Activated CD8-positive, alpha-beta memory T cell treated with anti-CD3 and anti-CD28 coated beads for 1 hour (primary cell): ENCODE measurements at places on chromosomes 7 and 10.

DNA sequence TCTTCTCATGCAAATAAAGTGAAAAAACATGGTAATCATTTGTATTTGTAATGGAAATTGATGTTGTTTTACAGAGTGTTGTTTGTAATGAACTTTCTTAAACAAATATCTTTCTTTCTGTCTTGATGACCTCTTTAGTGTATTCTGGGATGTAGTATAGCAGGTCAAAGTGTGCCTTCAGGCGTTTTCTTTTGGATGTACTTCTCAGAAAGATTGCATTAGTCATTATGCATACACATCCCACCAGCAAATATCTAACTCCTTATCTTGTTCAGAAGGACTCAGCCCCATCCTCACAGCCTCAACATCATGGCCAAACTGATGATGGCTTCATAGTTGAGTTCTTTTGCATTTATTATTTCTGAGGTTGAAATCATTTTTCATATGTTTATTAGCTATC lies 124.7 kb downstream of the LRRC18 start:
- no peak for DNase-seq

- DNase-seq, result no peak
These were observed 6.2 kb upstream of the STARD3NL start for GRCh38 chr7:38171623-38172391.

DNA sequence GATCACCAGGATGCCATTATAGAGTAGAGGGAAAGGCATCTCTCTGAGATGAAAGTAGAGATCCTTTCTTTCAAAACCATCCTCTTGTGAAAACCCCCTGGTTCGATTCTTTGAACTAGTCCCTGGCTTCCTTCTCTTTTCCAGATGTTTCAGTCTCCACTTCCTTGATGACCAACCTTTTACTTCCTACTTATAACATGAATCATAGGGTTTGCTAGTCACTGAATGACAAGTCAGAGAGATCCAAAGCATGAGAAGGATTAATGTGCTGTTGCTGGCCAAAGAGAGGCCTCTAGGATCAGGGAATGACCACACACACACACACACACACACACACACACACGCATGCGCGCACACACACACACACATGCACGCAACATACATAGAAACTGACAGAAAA lies 161.1 kb upstream of the FRMD4A start:
- DNase-seq, result no peak

DNA sequence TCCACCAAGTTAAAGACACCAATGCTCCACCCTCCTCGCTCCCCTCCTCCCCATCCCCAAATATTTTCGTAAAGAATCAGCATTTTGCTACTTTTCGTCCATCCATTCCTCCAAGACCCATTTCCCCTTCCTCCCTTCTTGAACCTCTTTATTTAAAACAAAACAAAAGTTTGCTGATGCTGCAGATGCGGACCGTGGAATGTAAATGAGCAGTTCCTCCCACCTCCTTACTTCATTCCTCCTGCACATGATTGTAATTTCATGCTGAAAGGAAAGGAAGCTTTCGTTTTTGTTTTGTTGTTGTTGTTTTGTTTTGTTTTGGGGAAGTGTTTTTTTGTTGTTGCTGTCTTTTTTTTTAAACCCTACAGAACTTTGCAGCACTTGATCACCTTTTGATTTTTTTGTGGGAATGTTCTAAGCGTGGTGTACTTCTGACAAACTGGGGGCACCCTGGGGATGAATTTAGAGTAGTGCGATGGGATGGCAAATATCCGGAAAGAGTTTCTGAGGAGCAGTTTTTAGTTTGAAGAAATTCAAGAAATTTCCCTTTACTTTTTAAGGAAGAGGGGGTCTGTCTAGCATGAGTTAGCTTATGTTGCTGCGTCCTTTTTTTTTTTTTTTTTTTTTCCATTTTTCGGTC lies 177.3 kb downstream of the TCF7L2 start:
- DNase-seq, result no peak

DNA sequence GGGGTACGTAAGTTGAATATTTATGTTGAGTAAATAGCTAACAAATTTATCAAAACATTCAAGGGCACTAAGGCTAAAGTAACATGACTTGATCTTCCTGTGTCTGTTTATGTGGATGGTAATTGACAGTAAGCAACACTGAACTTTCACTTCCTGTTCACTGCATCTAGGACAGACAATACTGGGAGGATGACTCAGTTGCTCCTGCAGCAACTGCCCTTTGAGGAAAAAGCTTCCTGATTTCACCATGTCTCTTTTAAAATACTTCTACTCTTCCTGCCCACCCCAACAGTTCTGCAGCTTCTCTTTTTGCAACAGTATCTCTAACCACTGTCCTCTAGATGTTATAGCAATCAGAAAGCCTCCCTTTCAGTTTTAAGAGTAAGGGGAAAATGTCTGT lies 76.6 kb upstream of the HGF start:
- DNase-seq, result no peak

DNA sequence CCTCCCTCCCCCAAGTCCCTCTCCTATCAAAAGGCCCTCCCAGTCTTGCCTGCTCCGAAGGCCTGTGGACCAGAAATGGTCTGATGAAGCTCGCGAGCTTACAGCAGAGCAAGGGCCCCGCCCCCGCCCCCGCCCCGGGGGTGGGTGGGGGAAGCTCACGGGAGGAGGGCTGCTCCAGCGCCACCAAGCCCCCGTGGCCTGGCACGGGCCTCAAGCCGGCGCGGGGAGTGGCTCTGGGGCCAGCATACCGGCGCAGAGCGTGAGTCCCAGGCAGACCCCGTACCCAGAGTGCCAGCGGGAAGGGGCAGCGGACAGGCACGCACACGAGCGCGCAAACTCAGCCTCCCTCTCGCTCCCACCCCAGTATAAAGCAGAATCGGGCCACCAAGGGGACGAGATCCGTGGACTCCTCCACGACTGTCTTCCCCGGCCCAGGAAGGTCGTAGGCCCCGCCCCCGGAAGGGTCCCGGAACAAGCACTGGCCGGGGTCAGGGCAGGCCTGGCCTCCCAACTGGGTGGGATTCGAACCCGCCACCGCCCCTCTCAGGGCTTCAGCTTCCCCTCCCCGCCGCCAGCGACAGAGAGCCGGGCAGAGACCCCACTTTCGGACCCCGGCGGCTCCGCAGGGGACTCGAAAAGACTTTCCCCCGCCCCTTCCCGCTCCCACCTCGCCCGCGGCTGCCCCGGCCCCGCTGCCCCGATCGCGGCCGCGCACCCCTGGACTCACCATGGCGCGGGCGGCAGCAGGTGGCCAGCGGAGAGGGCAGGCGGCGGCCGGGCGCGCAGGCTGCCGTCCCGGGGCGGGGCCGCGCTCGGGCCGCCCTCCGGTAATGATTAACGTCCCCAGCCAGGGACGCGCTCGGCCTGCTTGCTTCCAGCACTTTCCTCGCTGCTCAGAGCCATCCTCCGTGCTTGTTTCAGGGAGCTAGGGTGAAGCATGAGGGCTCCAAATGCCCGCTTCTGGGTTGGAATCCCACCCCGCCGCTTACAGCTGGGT lies at the start of gene PCBD1:
PCBD1 (minus strand) TSS at position 762 of the 997 bp plus-strand sequence; CDS start at position 730, 32 bp downstream.
- DNase-seq, result no peak

DNA sequence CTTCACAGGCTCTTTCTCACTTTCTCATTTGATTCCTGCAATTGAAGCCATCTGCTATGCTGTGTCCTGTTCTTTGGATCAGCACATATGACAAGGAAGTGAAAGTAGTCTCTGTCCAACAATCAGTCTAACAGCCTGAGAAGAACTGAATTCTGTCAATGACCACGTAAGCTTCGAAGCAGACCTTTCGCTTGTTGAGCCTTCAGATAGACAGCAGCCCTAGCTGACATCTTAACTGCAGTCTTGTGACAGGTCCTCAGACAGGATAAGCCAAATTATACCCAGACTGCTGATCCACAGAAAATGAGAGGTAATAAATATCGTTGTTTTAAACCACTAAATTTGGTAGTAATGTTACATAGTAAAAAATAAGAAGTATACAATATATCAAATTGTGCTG lies 691.0 kb upstream of the LRRTM3 start:
- no peak for DNase-seq

- no peak for DNase-seq
These were observed 63.7 kb upstream of the ARID5B start for GRCh38 chr10:61837755-61838171.
